Left renal pelvis (tissue), 4 donors: ENCODE measurements at places on chromosomes 16 and 17.

- no peak for DNase-seq
These were observed 22.5 kb upstream of the C16orf78 start for GRCh38 chr16:49351096-49351487.

DNA sequence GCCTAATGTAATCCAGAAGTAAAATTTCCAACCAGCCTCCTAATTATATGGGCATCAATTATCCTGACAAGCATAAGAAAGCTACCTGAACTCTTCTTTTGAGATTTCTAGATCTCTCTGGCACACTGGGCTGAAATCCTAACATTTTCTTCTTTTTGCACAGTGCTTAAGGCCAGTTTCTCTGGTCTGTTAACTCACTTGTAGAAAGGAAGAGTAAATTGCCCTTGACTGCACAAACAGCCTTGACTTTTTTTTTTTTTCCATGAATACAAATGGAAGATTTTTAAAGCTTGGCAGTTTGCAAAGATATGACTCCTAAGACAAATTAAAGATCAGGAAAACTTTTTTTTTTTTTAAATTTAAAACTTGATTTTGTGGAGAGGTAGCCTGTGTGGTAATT, 291.2 kb upstream of the MON1B start:
- DNase-seq = no peak

- DNase-seq = no peak
These were observed 7.6 kb upstream of the TNRC6A start for GRCh38 chr16:24721830-24722238.

DNA sequence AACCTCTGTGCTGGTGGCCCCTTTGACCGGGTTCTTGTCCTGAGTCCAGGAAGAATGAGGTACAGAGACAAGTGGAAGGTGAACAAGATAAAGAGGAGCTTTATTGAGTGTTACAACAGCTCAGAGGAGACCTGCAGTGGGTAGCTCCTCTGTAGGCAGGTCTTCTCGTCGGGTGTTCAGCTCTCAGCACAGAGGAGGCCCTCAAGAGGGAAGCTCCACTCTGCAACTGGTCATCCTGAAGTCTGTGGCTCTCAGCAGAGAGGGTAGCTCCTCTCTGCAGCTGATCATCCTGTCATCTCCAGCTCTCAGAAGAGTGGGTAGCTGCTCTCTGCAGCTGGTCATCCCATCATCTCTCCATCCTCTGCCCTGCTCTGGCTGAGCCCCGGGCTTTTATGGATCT, 39.7 kb downstream of the SCPEP1 start:
- DNase-seq = no peak

GRCh38 chr16:56262551-56263245, 71.4 kb downstream of the GNAO1 start:
- no peak for DNase-seq

DNA sequence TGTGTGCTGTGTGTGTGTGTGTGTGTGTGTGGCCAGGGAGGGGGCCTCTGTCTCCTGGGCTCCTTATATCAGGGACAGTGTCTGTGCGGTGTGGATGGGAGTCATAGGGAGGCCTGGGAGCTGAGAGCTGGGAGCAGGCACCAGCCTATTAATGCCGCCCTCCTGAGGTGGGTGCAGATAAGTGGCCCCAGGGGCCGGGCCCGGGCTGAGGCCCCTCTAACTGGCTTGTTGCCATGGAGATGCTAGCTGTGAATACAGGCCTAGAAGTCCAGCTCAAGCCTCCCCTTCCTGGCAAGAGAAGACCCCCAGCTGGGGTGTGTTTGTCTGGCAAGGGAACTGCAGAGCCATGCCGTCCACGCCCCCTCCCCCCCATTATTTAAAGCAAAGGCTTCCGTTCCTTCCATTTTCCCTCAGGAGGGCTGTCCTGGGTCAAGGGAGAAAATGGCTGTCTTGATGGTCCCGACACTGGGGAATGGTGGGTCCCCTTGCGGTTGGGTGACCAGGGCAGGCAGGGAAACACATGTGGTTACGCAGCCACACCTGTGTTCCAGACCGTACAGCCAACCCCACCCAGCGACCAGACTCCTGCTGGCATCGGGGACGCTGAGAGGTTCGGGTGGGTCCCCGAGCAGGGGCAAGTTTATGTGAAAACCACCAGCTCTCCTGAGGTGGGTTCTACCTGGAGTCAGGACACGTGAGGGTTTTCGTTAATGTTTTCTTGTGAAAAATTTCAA, 141.1 kb downstream of the MRM1 start:
- no peak for DNase-seq

- no peak for DNase-seq
These were observed 401.0 kb downstream of the SNX29 start for GRCh38 chr16:12377497-12377896.

DNA sequence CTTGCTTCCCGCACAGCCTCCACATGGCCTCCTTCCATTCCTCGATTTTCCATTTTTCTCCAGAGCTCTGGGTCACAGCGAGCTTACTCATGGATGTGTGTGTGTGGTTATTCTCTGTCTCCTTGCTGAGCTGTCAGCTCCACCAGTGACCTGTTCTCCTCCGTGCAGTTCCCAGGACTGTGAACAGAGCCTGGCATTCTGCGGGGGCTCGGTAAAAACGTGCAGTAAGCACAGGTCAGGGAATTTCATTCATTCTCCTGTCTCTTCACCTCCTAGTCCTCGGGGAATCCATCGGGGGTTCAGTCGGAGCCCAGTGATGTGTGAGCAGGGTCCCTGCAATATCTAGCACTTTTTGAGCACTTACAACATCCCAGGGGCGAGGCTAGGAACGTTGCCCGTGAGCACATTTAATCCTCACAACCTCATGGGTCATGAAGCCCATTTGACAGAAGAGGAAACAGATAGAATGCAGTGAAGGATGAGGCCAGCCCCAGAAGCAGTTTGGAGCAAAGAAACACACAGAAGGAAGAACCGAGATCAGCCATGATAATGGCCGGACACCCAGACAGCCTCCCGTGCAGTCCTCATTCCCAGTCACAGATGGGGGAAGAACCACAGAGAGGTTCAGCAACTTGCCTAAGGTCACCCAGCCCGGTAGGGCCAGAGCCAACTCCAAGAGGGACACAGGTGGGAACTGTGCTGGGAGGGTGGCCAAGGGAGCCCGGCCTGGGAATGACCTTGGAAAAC, 183.2 kb upstream of the GSE1 start:
- no peak for DNase-seq

DNA sequence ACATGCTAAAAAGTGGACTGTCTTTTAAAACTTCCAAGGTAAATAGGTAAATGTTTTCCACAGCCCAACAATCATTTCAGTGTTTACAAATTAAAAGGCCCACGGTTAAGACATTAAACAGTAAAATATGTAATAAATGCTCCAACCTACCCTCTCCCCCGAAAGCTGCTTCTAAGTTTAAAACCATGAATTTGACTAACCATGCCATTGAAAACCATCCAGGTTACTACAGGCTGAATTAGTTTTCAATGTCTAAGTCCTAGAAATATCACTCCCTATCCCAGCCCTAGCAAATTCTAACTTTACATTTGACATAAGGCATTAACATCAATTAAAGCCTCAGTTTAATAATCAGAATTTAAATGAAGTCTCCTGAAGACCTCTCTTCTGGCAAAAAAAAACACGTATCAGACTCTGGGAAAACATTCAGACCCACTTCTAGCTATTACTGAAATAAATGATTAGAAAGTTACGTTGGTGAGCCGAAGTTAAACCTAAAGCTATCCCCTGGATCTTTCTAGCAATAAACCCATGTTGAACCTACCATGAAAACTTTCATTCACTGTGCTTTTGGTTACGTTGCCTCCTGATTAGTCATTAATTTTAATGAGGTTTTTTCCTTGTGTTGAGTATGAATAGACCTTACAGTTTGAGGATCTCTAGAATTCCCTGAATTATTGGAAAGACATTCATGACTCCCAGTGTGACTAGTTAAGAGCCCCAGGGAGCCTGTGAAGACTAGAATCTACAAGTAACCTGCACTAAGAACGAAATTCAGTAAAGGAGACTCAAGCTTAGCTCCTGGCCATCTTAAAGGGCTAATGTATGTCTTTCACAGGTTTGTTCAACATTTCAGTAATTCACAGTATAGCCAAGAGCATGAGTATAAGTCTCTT, 1.7 kb upstream of the POLG2 start:
- no peak for DNase-seq

GRCh38 chr16:23771642-23772041, 16.8 kb downstream of the CHP2 start:
- DNase-seq = no peak

- no peak for DNase-seq
These were observed 621.2 kb upstream of the CDH5 start for GRCh38 chr16:65745201-65745708.

DNA sequence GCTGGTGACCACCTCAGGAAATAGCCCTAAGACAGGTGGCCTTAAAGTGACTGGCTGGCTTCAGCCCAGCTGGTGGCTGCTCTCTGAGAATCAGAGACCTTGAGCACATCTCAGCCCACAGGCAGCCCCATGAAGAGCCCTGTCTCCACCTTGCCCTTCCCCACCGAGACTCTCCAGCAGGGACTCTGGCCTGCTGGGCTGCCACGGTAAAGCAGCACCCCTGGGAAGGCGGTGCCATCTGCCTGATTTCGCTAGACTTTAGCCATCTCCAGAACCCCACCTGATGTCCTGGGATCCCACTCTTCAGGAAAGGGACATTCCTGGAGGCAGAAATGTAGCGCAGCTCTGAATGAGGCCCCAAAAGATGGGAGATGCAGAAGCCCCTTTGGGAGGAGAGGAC, 45.2 kb upstream of the LGALS9 start:
- DNase-seq = no peak

DNA sequence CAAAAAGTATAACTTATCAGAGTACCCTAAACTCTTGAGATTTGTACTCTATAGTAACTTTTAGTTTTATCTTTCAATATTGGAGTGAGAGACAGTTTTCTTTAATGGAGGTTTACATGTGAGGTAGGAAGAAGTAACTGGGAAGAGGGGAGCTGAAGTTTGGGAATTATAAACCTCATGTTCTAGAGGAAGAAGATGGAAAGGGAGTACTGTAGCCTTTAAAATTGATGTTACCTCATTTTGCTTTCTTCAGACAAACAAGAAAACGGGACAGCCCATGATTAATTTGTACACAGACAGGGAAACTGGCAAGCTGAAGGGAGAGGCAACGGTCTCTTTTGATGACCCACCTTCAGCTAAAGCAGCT, 9.5 kb downstream of the FUS start:
- no peak for DNase-seq

DNA sequence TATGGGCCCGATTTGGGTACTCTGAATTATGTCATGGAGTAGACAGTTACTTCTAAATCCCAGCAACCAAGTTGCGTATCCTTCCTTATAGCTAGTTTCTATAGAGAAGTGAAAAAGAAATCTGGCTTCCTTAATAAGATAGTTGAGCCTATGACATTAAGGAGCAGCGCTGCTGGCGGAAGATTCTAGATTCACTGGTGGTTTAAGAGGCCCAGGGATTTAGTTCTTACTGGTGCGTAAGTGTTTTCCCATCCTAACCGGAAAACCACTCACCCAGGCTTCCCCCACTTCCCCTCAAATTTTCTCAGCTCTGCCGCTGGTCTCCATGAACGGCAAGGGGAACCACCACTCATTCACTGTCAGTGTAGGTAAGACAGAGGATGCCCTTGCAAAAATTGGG, 230.4 kb downstream of the CPPED1 start:
- no peak for DNase-seq

GRCh38 chr17:2138761-2139160, 83.9 kb downstream of the HIC1 start:
- DNase-seq = no peak
